ENCODE measurements at places on chromosomes 16 and 17.
A peak's percentile ranks its signal among the peaks of the same experiment; 100 is the strongest.

DNA sequence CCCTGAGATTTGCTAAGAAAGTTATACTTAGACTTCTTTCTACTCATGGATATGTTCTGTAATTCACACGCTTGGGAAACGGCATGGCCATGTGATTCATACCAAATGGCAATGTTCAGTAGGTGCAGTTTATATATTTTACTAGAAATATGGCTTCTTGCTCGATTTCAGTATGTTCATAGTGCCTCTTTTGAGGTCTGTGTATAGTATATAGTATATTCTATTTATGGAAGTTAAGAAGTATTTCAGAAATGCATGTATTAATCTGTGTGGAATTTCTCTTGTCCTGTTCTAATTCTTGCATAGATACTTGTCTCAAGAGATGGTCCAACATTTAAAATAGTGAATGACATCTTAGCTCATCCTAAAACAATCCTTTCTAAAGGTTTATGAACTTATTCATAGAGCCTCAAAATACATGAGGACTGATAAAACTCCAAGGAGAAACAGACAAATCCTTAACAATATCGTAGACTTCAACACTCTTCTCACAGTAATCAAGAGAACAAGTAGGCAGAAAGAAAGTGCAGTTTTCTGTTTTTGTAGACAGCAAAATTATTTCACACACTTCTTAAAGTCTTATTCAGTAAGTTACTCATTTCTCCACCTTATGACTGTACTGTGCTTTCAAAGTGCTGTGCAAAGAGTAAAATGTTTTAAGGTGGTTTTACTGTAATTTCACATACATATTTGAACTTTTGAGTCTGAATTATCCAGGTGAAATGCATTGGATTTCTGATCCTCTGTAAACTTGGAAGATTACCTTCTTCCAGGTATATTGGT is 11.1 kb downstream of the BPTF start:
- DNase-seq: peak; percentile 13

DNA sequence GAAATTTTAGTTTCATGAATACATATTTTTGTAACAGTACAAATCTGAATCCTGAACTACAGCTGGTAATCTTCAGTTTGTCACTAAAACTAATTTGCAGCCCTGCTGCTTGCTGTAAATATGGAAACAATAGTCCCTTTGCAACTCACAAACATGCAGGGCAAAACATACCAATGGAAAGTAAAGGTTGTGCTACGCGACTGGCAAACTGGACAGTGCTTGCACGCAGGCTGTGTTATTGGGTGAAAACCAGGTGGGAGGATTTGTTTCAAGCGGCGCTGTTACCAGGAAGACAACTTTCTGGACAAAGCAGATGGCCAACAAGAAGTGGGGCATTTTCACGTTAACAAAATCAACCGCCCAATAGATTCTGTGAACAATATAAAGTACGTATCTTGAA is 93.5 kb downstream of the CDYL2 start:
- no peak for DNase-seq

DNA sequence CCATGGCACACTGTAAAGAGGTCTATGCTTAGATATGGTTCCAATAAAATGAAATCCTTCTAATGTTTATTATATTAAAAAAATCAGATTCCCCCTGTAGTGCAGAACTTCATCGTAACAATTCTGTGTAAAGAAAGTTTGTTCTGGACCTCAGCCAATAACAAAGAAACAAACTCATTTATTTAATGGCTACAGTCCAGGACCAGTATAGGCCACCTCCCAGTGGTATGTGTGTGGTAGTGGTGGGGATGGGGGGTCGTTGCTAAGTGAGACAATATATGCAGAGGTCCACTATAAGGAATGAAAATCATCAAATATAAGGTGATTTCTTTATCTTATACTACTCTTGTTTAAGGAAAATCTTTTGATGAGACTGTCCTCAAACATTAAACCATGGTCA is 136.4 kb downstream of the CDK5R1 start:
- no peak for DNase-seq

DNA sequence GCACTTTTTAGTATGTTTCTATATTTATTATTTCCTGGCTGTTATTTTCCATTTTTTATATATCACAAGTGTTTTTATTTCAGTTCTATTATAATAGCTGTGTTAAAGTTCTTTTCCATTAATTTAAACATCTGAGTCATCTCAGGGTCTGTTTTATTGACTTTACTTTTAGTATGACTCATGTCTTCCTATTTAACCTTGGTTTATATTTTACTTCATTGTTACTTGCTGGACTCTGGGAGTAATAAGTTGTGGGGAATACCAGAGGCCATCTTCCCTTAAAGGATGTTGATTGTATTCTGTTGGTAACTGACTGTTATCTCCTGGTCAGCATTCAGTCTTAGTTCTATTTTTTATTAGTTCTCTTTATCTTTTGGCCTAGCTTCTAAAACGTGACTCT is 1508.2 kb downstream of the CDH11 start:
- no peak for DNase-seq

- no peak for DNase-seq
Measured at GRCh38 chr17:32311028-32311536, 30.9 kb downstream of the C17orf75 start.

GRCh38 chr16:1537763-1538289 is 4.4 kb downstream of the TMEM204 start:
- DNase-seq: peak; percentile 54

- no peak for DNase-seq
Measured at GRCh38 chr16:83968306-83968851, 335 bp downstream of the NECAB2 start.

DNA sequence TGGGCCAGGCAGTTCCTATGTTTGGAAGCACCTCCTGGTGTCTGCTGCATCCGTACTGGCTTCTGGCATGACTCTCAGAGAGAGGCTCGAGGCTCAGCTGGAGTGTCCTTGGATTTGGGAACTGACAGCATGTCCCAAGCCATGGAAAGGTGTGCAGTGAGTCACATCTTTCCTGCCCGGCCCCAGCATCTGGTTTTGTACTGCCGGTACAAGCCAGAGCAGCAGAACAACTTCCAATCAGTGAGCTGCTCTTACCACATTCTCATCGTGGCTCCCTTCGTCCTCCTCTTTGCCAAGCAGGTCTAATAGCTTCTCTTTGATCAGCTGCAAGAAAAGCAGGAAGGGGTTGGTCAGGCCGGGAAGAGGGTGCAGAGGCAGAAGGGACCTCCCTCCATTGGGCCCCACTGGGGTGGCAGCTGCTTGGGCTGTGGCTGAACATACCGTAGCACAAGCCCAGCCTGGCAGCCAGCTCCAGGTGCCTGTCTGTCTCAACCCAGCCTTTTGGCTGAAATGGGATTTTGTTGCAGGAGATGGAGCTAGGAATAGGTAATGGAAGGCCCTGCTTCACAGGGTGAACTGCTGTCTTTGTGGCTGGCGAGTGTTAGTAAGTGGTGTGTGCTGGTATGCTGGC is 24.2 kb downstream of the SPACA3 start:
- DNase-seq: no peak

All from stimulated activated CD8-positive, alpha-beta memory T cell treated with anti-CD3 and anti-CD28 coated beads, Interleukin-4, amount 100 ng/mL, for 48 hours (primary cell).